ENCODE measurements at places on chromosomes 1 and 21. TPM values are rescaled to one million over a fixed set of nuclear protein-coding genes. Genes with fewer than 3 reads are reported as not detected.

- no peak for DNase-seq
- H3K27me3 ChIP-seq = peaks cover 3% of the 10 kb centered on the region
Observed at GRCh38 chr1:89746424-89747149, 74.2 kb upstream of the LRRC8D start.

The OLIG2 gene
- total RNA-seq = 0.60 TPM

GRCh38 chr21:25857308-25858074 is 122.7 kb downstream of the GABPA start:
- no peak for DNase-seq
- no peak overlapping the region for H3K27ac ChIP-seq
- no peaks in the 10 kb centered on the region for H3K36me3 ChIP-seq
- H3K4me3 ChIP-seq = no peak overlapping the region
- no peaks in the 10 kb centered on the region for H3K27me3 ChIP-seq
- 0 out of 2 replicates have a peak, but pooled peaks cover 8% of the 10 kb centered on the region for H3K4me1 ChIP-seq

- no peak overlapping the region for H3K4me3 ChIP-seq
- peaks cover 25% of the 10 kb centered on the region for H3K4me1 ChIP-seq
- no peaks in the 10 kb centered on the region for H3K36me3 ChIP-seq
- no peaks in the 10 kb centered on the region for H3K27me3 ChIP-seq
- no peak overlapping the region for H3K27ac ChIP-seq
Observed at GRCh38 chr1:245858022-245858721, 648.9 kb downstream of the SMYD3 start.

DNA sequence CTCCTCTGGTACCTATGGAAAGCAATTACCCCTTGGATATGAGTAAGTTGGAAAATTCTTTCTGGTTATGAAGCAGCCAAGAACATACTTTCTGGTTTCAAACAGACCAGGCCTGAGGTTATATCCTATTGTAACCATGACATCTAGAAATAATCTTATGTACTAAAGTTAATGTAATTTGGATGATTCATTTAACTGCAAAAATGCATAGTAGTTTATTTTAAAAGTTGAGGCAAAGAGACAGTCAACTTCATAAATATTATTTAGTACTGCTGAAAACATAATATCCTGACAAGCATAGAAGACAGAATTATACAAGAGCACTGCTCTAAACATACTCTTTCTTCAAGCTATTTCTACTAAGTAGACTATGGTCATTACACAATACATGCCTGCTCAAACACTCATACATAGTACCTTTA is 25.5 kb downstream of the ODF2L start:
- peaks cover 11% of the 10 kb centered on the region for H3K36me3 ChIP-seq
- no peak overlapping the region for H3K4me3 ChIP-seq
- DNase-seq = no peak
- H3K27ac ChIP-seq = no peak overlapping the region

- H3K27me3 ChIP-seq = peaks cover 52% of the 10 kb centered on the region
- DNase-seq = peak; percentile 38
- peaks cover 29% of the 10 kb centered on the region for H3K4me1 ChIP-seq
- H3K4me3 ChIP-seq = peak overlapping the region; percentile 87
- H3K27ac ChIP-seq = no peak overlapping the region
- peaks cover 19% of the 10 kb centered on the region for H3K36me3 ChIP-seq
Observed at GRCh38 chr1:161473348-161473747, 31.9 kb upstream of the FCGR2A start.

DNA sequence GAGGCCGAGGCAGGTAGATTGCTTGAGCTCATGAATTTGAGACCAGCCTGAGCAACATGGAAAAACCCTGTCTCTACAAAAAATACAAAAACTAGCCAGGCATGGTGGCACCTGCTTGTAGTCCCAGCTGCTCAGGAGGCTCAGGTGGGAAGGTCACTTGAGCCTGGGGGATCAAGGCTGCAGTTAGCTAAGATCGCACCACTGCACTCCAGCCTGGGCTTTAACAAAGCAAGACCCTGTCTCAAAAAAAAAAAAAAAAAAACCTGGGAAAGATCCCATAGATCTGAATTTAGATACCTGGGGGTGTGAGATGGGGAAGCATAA is 32.9 kb downstream of the NIBAN1 start:
- H3K4me1 ChIP-seq = peaks cover 29% of the 10 kb centered on the region
- H3K4me3 ChIP-seq = no peak overlapping the region
- no peaks in the 10 kb centered on the region for H3K36me3 ChIP-seq
- H3K27ac ChIP-seq = no peak overlapping the region
- no peaks in the 10 kb centered on the region for H3K27me3 ChIP-seq

- H3K27me3 ChIP-seq = no peaks in the 10 kb centered on the region
- H3K27ac ChIP-seq = no peak overlapping the region
- peaks cover 8% of the 10 kb centered on the region for H3K4me1 ChIP-seq
- H3K4me3 ChIP-seq = no peak overlapping the region
- no peaks in the 10 kb centered on the region for H3K36me3 ChIP-seq
Observed at GRCh38 chr1:118201524-118201923, 16.5 kb upstream of the SPAG17 start.

- H3K27ac ChIP-seq = no peak overlapping the region
- DNase-seq = no peak
- H3K4me3 ChIP-seq = no peak overlapping the region
- H3K4me1 ChIP-seq = peaks cover 22% of the 10 kb centered on the region
- peaks cover 14% of the 10 kb centered on the region for H3K36me3 ChIP-seq
Observed at GRCh38 chr1:14699620-14700019, 101.1 kb downstream of the KAZN start.

DNA sequence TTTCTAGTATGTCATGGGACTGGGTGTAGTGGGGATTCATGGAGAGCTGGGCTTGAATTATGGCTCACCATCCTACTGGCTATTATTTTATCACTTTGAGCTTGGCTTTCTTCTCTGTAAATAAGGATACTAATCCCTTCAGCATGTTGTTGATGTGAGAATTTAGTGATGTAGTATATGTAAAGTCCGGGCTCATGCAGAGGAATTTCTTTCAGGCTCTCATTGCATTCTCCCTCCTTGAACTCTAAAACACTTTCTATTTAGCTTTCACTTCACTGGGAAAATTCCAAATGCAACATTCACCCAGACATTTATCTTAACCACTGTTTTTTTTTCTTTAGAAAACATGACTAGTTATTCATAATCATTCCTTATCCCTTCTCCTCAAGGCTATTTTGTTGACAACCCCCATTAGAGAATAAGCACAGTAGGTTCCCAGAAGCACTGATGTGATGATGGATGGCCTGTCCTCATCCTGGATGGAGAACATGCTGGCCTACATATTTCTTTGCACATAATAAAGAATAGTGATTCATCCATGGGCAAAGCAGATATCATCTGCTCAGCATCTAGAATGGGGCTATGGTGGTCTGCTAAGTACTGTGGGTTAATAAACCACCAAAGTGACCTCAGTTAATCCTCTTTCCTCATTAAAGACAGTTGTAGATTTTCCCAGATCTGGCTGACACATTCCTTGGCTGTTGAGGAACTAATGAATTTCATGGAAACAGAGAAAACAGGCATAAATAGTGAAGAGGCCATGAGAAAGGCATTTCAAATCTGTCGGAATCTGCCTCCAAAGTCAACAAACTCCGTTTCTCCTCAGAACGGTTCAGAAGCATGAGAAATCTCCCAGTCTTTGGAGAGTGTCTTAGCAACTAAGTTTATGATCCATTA is 68.0 kb upstream of the CYP2J2 start:
- H3K27ac ChIP-seq = no peak overlapping the region
- no peaks in the 10 kb centered on the region for H3K27me3 ChIP-seq
- peaks cover 22% of the 10 kb centered on the region for H3K4me1 ChIP-seq
- no peak for DNase-seq

DNA sequence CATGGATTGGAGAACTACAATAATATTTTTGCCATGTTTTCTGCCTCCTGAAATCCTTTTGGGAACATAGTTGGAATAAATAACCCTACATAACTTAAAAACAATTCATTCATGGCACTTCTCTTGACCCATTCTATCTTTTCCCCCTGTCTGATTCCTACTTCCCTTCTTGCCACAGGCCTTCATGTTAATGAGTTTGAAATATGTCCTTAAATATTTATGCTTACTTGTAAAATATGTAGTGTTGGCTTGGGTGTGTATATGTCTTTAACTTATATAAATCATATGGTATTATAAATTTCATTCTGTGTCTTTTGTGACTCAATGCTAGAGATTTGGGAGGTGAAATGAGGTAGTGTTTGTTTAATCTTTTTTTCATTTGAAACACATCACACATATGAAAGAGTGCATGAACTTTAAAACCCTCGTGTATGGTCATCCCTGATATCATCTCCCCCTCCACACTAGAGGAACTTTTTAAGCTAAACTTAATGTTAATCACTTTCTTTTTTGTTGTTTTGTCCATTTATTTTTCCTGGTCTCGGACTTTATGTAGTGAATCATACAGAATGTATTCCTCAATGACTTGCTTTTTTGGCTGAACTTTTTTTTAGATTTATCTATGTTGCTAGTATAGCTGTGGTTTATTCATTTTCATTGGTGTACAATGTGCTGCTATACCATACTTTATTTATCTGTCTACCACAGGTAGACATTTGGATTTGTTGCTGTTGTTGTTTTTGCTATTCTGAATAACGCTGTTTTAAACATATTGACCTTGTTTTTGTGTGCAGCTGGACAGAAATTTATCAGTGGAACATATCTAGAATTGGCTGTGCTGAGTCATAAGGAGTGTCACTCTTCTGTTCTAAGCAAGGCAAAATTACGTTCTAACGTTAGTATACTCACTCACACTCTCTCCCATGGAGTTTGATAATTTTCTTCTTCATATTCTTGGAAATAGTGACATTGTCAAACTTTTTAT is 441.6 kb downstream of the PLPP3 start:
- H3K4me1 ChIP-seq = peaks cover 7% of the 10 kb centered on the region
- no peak for DNase-seq
- H3K4me3 ChIP-seq = no peak overlapping the region
- no peaks in the 10 kb centered on the region for H3K27me3 ChIP-seq
- H3K36me3 ChIP-seq = no peaks in the 10 kb centered on the region

The FCRLB gene
- 0.50 TPM for total RNA-seq

DNA sequence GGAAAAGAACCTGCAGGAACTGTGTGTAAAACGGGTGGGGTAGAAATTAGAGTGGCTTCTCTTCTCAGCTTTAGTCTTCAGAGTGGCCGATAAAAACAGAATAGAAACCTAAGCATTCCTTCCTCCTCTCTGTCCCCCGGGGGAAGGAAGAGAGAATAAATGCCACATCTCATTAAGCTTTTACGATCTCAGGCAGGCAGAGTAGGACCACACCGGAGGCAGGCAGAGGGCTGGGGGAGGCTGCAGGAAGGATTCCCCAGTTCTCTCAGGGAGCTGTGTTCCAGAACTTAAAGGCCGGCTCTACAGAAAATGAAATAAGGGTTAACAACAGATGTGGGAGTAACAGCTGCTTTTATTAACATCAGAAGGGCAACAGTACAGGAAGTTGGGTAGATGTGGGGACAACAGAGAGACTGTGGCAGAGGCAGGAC is 24.5 kb upstream of the MEF2D start:
- H3K4me1 ChIP-seq = peaks cover 23% of the 10 kb centered on the region
- H3K27ac ChIP-seq = peak overlapping the region; percentile 67
- DNase-seq = no peak
- peaks cover 27% of the 10 kb centered on the region for H3K36me3 ChIP-seq
- no peak overlapping the region for H3K4me3 ChIP-seq

GRCh38 chr1:1996207-1996651 is 7.4 kb downstream of the CFAP74 start:
- no peaks in the 10 kb centered on the region for H3K36me3 ChIP-seq
- no peak overlapping the region for H3K4me3 ChIP-seq
- H3K27ac ChIP-seq = no peak overlapping the region
- no peak for DNase-seq
- H3K27me3 ChIP-seq = no peaks in the 10 kb centered on the region

The UBAP2L gene
- 201 TPM for total RNA-seq

- peaks cover 29% of the 10 kb centered on the region for H3K4me1 ChIP-seq
- H3K27ac ChIP-seq = peak overlapping the region; percentile 85
- DNase-seq = no peak
- H3K36me3 ChIP-seq = no peaks in the 10 kb centered on the region
- no peak overlapping the region for H3K4me3 ChIP-seq
Observed at GRCh38 chr1:9845914-9846313, 22.1 kb upstream of the CLSTN1 start.

GRCh38 chr1:113321771-113322387 is 68.4 kb upstream of the MAGI3 start:
- H3K4me1 ChIP-seq = no peaks in the 10 kb centered on the region
- no peak for DNase-seq
- no peak overlapping the region for H3K4me3 ChIP-seq

GRCh38 chr1:200787896-200788387 is 49.2 kb downstream of the CAMSAP2 start:
- H3K36me3 ChIP-seq = peaks cover 14% of the 10 kb centered on the region
- no peaks in the 10 kb centered on the region for H3K27me3 ChIP-seq
- peaks cover 7% of the 10 kb centered on the region for H3K4me1 ChIP-seq

The SEMA4A gene
- total RNA-seq = 8.7 TPM

The LIPI gene
- total RNA-seq = not detected

The RGS4 gene
- 0.41 TPM for total RNA-seq

The FNDC10 gene
- 34.9 TPM for total RNA-seq

The VCAM1 gene
- 0.07 TPM for total RNA-seq

DNA sequence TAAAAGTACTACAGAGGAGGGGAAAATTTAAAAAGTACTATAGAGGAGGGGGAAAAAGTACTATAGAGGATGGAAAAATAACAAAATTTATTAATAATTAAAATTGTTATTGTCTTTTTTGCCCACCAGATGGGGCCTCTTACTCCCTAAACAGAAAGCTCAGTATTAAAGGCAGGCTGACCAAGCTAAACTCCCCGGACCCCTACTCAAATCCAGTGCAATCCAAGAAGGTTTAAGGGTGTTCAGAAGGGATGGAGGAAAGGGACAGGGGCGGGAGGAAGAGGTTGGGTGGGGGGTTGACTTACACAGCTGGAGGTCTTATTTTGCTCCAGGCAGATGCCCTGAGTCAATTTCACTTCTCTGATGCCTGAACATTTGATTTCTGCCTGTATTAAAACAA is 13.7 kb downstream of the CD34 start:
- H3K4me1 ChIP-seq = no peaks in the 10 kb centered on the region
- H3K27me3 ChIP-seq = no peaks in the 10 kb centered on the region
- DNase-seq = no peak

- DNase-seq = peak; percentile 56
- no peaks in the 10 kb centered on the region for H3K27me3 ChIP-seq
- peaks cover 43% of the 10 kb centered on the region for H3K4me1 ChIP-seq
- H3K36me3 ChIP-seq = no peaks in the 10 kb centered on the region
Observed at GRCh38 chr1:6785728-6786505, 663 bp downstream of the CAMTA1 start.

The MAGI3 gene
- total RNA-seq = 8.2 TPM
